NAMALWA (cell line): ENCODE measurements at places on chromosomes 7 and 10.

GRCh38 chr7:44217852-44218402 lies 17.1 kb downstream of the YKT6 start:
- no peak for DNase-seq

DNA sequence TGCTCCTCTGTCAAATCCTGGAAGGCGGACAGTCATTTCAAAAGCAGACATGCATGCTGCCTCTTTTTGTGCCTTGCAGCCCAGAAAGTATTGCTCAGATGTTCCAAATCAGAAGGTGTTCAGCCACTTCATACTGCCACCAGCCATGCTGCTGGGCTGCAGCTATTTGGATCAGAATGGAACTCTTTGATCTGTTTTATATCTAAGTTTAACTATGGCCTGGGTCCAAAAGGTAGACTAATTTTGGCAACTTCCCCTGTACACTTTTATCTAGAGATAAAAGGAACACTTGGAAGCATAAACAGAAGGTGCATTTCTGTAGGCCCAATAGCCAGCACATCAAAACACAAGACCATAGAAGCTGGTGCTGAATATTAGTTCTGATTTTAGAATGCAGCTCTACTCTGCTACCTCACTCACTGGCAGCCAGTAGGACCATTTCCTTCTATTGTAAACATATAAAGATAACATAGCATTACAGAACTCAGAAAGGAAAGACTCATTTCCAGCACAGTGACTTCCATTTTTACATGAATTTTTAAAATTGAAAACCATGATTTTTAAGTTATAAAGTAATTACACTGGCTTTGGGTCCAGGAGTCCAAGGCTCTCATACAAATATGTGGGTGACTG lies 143.1 kb upstream of the CAV2 start:
- no peak for DNase-seq

GRCh38 chr10:85638797-85639196 lies 727.8 kb downstream of the GRID1 start:
- no peak for DNase-seq

GRCh38 chr10:31782701-31783100 lies 145.9 kb downstream of the ARHGAP12 start:
- no peak for DNase-seq

- DNase-seq, result no peak
Observed at GRCh38 chr10:130709415-130709814, 573.2 kb downstream of the GLRX3 start.

GRCh38 chr7:16728811-16729210 lies 24.7 kb upstream of the TSPAN13 start:
- no peak for DNase-seq

GRCh38 chr7:114818501-114818900 lies 103.4 kb upstream of the MDFIC start:
- DNase-seq, result no peak

GRCh38 chr10:32189400-32190084 lies 133.3 kb upstream of the KIF5B start:
- peak; percentile 15 for DNase-seq

- DNase-seq, result no peak
Observed at GRCh38 chr10:69650589-69651261, 20.7 kb downstream of the FAM241B start.

GRCh38 chr7:79091011-79091410 lies 362.5 kb downstream of the MAGI2 start:
- no peak for DNase-seq

DNA sequence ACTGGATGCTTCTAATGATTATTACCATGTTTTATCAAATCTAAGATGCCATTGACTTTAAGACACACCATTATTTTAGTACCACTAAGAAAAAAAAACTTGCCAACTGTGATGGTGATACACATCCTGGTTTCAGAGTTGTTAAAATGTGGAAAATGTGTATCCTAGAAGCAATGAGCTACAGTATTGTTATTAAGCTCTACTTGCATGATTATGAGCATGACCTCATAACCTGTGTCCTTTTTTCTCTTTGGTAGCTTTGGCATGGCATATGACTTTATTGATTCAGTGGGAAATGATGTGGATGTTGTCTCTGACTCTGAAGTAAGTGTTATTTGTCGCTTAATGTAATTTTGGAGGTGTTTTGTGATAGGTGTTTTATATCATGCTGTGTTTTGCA lies 3.3 kb downstream of the EDRF1 start:
- no peak for DNase-seq

- DNase-seq, result no peak
Observed at GRCh38 chr10:69760072-69760471, 41.6 kb upstream of the COL13A1 start.
